ENCODE measurements at places on chromosomes 5 and 9.

- no peak for DNase-seq
Observed at GRCh38 chr9:134661791-134662142, 20.2 kb downstream of the COL5A1 start.

DNA sequence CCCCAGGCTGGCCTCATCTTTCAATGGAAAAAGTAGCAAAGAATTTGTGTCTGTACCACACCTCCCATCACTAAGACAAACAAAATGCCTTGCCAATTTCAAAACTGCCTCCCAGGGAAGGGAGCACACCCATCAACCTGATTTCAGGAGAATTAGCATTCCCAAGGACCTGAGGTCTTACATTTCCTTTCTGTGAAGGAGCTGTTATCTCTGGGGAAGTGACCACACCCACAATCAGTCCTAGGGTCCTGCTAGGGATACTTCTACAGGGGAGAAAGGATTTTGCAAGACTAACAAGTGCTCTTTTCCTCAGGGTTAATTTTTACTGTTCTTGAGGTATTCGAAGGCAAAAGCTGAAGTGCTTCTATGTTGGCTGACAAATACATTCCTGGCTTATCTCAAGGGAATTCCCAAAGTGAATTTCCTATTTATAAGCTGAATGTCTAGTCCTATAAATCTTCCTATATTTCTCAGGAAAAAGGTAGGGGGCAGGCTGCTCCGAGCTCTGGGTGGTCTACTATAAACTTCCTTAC lies 97.4 kb upstream of the ITGA1 start:
- no peak for DNase-seq

DNA sequence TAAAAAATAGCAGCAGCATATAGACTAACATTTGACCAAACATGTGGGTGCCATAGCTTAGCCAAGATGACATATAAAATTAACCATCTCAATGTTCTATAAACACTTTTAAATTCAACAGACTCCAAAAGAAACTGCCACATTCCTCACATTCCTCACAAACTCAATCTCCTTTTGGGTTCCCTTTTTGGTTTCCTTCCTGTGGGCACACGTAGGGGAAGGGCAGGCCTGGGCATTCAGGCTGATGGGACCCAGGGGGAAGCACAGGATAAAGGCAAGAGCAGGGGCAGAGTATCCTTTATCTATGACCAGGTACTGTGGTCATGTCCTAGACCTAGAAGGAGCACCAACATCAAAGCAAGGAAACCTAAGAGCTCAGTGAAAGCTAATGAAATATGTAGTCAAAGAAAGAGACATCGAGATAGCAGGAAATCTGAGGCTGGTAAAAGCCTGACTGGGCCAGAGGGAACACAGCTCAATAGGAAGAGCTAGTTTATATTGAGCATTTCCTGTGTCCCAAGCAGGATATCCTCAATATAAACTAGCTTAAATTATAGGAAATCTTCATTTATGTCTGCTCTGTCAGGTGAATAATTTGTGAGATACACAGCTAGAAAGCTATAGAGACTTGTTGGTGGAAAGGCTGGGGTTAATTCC lies 13.6 kb upstream of the ERAP1 start:
- no peak for DNase-seq

- no peak for DNase-seq
Observed at GRCh38 chr5:67404256-67405100, 207.9 kb upstream of the CD180 start.

DNA sequence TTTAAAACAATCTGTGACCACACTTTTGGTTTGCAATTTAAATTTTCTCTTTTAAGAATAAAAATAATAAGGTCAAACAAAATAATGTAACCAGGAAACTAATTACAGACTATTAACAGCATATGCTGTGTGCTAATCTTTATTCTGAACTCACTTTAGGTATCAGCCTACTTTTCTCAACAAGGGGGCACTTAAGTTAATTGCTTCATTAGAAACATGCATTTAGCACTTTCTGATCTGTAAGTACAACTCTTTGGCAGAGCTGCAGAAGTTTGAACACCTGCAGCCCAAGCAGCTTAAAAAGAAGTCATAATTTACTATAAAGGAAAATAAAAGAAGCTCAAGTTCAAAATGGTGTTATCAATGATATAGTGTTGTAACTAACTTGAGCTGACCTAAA lies 21.7 kb downstream of the XRCC4 start:
- no peak for DNase-seq

DNA sequence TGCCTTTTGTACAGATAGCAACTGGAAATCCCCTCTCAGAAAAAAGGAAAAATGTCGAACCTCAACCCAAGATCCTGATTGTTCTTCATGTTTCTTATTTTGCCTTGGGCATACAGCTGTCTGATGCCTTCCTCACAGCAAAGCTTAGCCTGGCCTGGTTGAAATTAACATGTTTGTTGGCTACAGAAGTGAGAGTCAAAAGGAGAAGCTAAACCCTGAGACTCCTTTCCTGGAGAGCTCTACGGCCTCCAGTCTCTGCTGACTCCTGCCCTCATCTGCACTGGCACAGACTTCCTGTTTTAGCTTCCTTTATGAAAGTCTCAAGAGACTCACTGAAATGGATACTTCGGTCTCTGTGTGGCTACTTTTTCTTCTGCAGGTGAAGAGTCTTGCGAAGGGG lies 186.7 kb downstream of the PARP8 start:
- no peak for DNase-seq

DNA sequence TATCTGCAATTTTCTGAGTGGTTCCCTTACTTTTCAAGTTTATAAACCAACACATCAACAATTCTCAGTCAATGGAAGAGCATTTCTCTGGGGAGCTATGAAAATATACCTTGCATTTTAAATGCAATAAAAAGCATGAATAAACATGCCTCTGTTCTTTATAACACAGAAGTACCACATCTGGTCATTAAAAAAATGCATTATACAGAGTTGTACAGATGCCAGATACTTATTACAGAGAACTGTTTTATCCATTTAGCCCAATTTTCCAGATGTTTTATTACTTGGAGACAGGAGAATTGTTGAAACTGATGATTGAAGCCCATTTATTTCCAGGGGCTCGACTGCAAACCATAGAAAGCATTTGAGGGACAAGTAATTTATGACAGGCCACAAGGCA lies 19.2 kb upstream of the HEXB start:
- DNase-seq, result no peak

GRCh38 chr9:128729766-128730517 lies 6.0 kb upstream of the ZDHHC12 start:
- DNase-seq, result no peak

DNA sequence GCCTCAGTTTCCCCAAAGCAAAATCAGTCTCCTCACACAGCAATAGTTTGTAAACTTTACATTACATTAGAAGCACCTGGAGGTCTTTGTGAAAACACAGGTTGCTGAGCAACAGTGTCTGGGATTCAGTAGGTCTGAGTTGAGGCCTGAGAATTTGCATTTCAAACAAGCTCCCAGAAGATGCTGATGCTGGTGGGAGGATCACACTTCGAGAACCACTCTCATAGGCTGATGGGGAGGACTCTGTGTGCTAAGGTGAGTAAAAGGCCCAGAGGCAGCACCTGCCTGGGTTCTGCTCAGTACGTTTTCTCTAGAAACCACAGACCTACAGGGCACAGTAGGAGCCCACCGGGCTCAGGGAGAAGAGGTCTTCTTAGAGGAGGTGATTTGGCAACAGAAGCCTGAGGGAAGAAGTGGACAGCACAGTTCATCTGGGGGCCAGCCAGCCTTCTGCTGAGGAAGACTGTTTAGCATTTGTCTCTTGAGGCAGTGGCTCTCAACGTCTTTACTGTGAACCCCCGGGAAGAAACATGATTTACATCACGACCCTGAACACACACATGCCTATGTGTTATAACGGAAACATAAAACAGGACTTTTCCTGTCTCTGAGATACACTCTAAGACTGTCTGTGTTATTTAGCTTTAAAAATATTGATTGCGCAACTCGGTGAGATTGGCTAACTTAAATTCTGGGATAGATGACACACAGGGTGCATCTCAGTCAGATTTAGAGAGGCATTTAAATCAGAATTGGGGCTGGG lies 24.8 kb upstream of the DENND1A start:
- DNase-seq, result no peak

DNA sequence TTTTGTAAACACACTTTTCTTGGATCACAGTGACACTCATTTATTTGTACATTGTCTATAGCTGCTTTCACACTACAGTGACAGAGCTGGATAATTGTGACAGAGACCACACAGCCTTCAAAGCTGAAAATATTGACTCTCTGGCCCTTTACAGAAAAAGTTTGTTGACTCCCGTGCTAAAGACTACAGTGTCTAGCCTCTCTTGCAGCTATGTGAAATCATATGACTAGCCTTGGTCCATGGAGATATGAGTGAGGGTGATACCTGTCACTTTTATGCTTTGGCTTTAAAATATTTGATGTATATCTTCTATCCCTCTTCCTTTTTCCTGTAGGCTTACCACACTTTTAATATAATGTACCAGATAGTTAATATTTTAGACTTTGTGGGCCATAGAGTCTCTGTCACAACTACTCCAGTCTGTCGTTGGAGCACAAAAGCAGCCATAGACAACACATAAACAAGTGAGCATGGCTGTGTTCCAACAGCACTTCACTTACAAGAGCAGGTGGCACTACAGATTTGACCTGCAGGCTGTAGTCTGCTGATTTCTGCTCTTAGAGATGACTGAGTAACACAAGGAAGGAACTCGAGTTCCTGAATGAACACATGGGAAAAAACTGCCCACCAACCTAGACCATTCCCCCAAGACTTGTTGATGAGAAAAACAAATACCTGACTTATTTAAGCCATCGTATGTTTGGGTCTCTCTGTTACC lies 73.5 kb upstream of the ANKRD55 start:
- DNase-seq, result no peak

GRCh38 chr9:73143711-73144328 lies 7.8 kb upstream of the ANXA1 start:
- no peak for DNase-seq

DNA sequence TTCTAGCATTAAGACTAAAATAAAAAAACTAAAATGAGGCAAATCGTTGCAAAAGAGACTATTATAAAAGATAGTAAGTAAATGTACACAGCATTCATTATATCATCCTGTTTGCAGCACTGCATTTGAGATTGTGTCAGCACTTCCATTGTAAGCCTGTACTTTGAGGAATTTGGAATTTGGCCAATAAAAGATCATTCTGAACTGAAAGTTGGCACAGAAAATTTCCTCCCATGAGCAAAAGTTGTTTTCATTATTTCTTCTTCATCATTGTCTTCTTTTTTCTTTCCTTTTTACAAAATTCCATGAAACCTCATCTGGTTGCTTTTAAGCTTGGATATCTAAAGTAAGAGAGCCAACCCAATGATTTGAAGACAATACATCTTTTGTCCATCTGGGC lies 199.3 kb upstream of the ADAMTSL1 start:
- no peak for DNase-seq

DNA sequence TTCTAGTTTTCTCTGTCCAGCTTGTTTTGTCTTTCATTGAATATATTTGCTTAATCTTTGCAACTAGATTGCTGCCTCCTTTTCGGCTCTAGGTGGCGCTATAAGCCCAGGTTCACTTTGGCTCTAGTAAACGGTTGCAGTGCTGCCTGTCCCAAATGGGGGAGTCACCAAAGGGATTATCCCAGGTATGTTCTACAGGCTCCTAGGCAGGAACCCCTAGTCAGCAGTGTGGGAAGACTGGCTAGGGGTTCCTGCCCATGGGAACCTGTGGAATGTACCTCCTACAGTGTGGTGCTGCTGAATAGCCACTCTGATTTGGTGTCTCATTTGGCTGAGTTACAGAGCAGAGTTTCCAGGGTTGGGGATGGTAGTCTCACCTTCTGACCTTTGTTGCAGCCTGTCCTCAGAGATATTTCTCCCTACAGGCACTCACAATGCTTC lies 85.2 kb downstream of the ARSB start:
- no peak for DNase-seq

- no peak for DNase-seq
Observed at GRCh38 chr9:106921341-106921899, 58.5 kb downstream of the ZNF462 start.

GRCh38 chr9:125407432-125407973 lies 145.9 kb downstream of the GAPVD1 start:
- DNase-seq, result no peak

DNA sequence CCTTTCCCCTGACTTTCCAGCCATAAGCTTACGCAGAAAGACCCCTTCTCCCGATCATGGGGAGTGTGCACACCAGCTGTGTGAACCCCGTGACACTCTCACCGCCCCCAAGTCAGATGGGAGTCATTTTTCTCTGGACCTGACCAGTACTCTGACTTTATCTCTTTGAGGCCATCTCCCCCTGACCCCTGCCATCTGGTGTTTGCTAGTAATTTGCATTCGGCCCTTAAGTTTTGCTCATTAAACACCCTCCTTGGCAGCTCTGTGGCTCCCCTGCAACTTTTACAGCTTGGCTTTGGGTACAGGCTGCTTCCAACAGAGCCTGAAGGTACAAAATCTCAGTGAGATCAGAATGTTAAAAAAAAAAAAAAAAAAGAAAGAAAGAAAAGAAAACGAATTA lies 43.9 kb downstream of the PDZD2 start:
- DNase-seq, result no peak

DNA sequence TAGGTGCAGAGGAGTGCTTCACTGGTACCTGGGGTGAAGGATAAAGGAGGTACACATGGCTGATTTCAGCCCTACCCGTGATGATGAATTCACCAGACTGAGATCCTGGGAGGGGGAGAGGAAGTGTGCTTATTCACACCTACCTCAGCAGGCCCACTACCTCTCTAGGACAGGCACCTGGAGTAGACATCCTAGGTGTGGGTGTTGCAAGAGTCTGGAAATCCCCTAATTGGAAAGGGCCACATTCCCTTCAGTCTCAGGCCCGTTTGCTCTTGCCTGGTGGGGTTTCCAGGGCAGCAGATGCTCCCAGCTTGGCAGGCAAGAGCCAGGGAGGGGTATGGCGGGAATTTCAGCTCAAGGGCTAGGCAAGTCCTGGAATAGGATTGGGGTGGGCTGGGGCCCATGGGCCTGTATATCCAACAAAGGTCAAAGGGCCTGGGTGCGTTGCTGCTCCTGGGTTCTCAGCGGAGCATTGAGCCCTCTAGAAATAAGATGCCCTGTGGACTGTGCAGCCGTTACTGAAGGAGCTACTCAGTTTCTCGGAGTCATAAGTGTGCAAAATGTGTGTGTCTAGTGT lies 5.8 kb upstream of the CCL21 start:
- no peak for DNase-seq

DNA sequence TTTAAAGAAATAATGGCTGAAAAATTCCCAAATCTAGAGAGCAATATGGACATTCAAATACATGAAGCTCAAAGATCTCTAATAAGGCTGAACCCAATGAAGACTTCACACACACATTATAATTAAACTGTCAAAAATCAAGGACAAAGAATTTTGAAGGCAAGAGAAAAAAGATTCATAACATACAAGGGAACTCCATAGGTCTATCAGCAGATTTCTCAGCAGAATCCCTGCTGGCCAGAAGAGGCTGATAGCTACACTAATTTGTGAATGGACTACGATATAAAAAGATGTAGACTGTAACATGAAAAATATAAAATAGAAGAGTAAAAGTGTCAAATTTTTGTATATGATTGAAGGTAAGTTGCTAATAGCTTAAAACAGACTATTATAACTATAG lies 251.9 kb downstream of the ADAMTS6 start:
- no peak for DNase-seq

GRCh38 chr5:88708021-88708420 lies 175.0 kb downstream of the MEF2C start:
- DNase-seq, result no peak

Measured in stimulated activated CD8-positive, alpha-beta memory T cell treated with anti-CD3 and anti-CD28 coated beads, Interleukin-4, amount 100 ng/mL, for 1 hour (primary cell).